ENCODE measurements at places on chromosomes 11 and 22.

- DNase-seq = peak; percentile 100
Measured at GRCh38 chr22:43014869-43015676, at the start of gene PACSIN2. PACSIN2 (minus strand) TSS chr22:43015149; CDS start chr22:42912080, 103,069 bp downstream.

DNA sequence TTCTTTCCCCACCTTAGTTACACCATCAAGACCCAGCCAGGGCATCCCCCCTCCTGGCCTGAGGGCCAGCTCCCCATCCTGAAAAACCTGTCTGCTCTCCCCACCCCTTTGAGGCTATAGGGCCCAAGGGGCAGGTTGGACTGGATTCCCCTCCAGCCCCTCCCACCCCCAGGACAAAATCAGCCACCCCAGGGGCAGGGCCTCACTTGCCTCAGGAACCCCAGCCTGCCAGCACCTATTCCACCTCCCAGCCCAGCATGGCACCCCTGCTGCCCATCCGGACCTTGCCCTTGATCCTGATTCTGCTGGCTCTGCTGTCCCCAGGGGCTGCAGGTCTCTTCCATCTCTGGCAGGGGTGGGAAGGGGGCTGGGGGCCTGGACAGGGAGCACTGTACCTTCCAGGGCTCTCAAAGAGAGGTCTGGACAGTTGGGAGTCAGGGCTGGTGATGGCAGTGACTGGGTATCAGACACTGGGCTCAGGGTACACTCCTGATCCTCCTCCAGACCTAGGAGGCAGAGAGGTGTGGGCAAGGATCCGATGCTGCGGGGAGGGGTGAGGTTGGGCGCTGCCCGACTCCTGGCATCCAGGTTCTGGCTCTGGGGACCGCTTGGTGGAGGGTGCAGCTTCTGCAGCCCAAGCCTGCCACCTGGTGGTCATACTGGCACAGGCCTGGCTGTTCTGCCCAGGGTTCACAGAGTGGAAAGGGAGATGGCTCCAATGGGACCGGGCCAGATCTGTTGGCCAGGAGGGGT lies at the start of gene UPK2:
UPK2 (plus strand) TSS at position 205 of the 753 bp plus-strand sequence; CDS start at position 258, 53 bp downstream.
- DNase-seq = peak; percentile 91

DNA sequence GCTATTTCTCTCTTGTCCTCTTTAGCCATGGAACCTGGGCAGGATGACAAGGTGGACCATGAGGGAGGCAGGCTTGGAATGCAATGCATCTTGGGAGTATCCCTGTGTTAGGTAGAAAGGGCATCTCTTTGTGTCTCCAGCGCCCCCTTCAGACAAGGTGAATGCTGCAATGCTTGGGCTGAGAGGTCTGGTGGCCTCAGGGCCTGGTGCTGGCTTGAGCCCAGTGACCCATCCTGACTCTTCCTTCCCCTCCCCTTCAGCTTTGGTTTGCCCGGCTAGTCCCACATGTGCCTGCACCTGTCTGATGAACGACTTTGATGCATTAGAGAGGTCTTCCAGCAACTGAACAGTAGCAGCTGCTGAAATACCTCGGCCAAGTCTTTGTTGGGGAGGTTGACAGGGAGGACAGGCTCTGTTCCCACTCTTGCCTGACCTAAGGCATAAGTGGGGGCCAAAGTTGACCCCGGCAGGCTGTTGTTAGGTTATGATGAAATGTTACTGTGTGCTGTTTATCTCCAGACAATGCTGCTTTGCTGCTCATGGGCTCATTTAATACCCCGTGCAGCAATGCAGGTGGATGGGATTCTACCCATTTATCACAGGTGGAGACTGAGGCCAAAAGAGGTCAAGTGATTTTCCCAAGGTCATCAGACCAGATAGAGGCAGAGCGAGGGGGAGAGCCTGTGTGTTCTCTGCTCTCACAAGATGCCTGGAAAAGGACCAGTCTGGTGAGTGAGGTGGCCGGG lies 22.5 kb downstream of the MYO18B start:
- DNase-seq = no peak

DNA sequence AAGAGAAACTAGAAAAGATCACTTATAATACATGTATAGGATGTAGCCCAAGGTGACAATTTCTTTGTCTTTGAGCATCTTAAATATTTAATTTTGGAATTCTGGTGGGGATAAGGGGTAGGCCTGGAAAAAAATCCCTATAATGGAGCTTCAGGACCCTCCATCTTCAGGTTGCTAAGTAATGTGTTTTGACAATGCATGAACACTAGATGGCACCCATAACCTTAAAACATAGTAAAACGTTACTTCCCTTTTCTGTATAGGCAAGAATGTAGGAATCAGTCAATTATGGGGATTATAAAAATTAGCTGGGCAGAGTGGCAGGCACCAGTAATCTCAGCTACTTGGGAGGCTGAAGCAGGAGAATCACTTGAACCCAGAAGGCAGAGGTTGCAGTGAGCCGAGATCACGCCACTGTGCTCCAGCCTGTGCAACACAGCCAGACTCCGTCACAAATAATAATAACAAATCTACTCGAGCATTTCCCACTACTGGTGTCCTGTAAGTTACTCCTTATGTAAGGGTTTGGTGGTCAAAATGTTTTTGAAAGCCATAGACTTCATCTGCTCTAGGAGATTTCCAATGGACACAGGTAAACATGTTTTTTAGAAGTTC lies 541.9 kb upstream of the CCDC90B start:
- DNase-seq = no peak

All from right forelimb (tissue), 1 donor.